ENCODE measurements at places on chromosomes 7 and 10.

DNA sequence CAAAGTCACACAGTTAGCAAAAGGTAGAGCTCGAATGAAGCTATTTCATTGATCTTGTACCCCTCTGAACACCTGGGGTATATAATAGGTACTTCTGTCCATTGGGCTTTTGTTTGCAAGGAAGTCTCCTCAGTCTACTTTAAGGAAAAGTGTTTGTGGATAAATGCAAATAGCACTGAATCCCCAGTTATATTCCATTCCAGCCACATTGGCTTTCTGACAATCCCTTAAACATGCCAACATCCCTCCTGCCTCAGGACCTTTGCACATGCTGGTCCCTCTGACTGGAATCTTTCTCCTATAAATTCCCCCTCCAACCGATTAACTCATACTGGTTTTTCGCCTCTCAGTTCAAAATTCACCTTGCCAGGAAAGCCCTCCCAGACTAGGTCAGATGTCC, 17.1 kb downstream of the DUSP5 start:
- no peaks in the 10 kb centered on the region for H3K4me1 ChIP-seq
- no peaks in the 10 kb centered on the region for H3K36me3 ChIP-seq
- no peak overlapping the region for H3K4me3 ChIP-seq
- H3K27me3 ChIP-seq = no peaks in the 10 kb centered on the region
- DNase-seq = no peak

DNA sequence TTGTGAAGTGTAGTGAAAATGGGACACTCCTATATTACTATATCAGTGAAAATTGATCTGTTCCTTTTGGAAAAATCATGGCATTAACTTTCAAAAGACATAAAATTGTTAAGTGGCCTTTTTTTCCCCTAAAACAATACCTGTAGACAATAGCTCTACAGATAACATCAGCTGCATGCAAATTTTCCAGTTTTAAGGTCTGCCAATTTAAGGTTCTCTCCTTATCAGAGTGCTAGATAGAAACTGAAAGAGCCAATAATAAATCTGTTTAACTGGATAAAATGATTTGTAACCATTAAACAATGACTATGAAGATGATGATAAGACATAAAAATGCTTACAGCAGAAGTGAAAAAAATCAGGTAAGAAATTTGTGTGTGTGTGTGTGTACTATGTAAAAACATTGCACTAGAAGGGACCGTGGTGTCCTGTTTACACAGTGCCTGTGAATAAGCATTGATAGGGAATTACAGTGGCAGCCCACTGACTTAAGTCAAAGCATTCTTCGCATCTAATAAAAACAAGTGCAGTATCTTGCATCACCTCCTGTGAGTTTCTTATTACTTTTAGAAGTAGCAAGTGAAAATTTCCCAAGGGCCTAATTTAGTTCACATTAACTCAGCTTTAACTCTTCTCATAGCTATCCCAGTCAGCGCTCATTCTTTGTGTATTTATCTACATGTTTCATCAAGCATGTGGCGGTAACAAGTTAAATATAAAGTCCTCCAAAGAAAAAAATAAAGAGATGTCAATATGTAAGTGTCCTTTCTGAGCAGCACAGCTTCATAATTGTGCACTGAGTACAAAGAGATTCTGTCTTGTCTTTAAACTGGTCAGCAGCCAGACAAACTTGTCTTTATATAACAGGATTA, 261.9 kb downstream of the ARL4A start:
- no peaks in the 10 kb centered on the region for H3K27me3 ChIP-seq
- no peak for DNase-seq
- H3K4me1 ChIP-seq = no peaks in the 10 kb centered on the region

DNA sequence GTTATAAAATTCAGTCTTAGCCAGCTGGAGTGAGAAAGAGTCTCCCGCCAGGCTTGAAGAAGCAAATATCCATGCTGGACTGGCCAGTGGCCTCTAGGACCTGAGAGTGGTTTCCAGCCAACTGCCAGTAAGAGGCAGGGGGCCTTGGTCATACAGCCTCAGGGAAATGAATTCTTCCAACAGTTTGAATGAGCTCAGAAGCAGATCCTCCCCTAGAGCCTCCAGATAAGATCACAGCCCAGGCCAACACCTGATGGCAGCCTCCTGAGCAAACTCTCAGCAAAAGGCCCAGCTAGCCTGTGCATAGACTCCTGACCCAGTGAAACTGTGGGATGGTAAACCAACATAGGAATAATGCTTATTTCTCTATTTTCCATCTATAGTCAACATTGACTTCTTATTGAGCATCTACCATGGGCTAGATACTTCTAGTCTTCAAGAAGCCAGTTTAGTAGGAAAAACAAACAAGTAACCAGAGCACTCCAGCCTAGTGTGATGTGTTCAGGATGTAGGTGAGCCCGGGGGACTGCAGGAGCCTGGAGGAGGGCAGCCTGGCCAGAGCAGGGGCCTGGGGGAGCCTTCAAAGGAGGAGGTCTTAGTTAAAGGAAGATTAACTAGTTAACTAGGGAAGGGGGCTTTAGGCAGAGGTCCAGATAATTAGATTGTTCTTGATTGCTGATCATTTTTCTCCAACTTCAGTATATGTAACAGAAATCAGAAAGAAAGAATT, 115.4 kb upstream of the ADO start:
- H3K4me3 ChIP-seq = no peak overlapping the region
- no peaks in the 10 kb centered on the region for H3K27me3 ChIP-seq
- H3K27ac ChIP-seq = no peak overlapping the region
- no peak for DNase-seq
- no peaks in the 10 kb centered on the region for H3K4me1 ChIP-seq
- H3K36me3 ChIP-seq = no peaks in the 10 kb centered on the region

GRCh38 chr7:149497467-149498261, at the start of gene ZNF746:
Gene ZNF746 (minus strand): TSS chr7:149497809. CDS start chr7:149497536, 273 bp downstream.
- no peaks in the 10 kb centered on the region for H3K27me3 ChIP-seq
- peak within 1 kb of the TSS; percentile 97 for H3K27ac ChIP-seq
- peak within 1 kb of the TSS; percentile 98 for H3K4me3 ChIP-seq
- H3K4me1 ChIP-seq = no peaks in the 10 kb centered on the region
- H3K36me3 ChIP-seq = no peaks in the 10 kb centered on the region

- H3K4me3 ChIP-seq = no peak overlapping the region
- H3K4me1 ChIP-seq = no peaks in the 10 kb centered on the region
- DNase-seq = no peak
- no peak overlapping the region for H3K27ac ChIP-seq
Measured at GRCh38 chr7:71384094-71384493, 252.2 kb downstream of the GALNT17 start.

DNA sequence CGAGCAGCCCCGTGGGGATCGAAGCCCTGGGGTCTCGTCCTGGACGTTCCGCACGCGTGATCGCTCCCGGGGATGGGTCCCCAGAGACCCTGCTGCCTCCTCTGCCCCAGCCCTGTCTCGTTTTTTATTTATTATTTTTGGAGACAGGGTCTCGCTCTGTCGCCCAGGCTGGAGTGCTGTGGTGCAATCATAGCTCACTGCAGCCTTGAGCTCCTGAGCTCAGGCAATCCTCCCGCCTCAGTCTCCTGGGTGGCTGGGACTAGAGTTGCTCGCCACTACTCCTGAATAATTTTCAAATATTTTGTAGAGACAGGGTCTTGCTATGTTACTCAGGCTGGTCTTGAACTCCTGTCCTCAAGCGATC, 319 bp upstream of the STX1A start:
- no peak for DNase-seq
- H3K4me3 ChIP-seq = peak overlapping the region; percentile 83
- no peaks in the 10 kb centered on the region for H3K27me3 ChIP-seq
- no peaks in the 10 kb centered on the region for H3K36me3 ChIP-seq
- no peak overlapping the region for H3K27ac ChIP-seq
- H3K4me1 ChIP-seq = peaks cover 7% of the 10 kb centered on the region

DNA sequence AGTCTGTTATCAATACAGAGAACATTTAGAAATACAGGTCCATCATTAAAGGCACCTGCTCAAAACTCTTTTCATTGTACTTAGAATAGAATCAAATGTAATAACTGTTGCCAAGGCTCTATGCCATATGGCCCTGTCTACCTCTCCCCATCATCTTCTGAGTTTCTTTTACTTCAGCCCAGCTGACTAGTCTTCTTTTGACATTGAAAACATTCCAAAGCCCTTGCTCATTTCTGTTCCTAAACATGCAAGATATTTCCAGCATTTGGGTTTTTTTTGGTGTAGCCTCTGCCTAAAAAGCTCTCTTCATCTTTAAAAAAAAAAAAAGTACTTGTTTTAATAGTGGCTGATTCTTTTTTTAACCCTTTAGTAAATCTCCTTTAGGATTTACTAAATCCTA, 165.5 kb upstream of the SMIM30 start:
- no peaks in the 10 kb centered on the region for H3K27me3 ChIP-seq
- no peaks in the 10 kb centered on the region for H3K36me3 ChIP-seq
- H3K27ac ChIP-seq = no peak overlapping the region
- no peaks in the 10 kb centered on the region for H3K4me1 ChIP-seq

DNA sequence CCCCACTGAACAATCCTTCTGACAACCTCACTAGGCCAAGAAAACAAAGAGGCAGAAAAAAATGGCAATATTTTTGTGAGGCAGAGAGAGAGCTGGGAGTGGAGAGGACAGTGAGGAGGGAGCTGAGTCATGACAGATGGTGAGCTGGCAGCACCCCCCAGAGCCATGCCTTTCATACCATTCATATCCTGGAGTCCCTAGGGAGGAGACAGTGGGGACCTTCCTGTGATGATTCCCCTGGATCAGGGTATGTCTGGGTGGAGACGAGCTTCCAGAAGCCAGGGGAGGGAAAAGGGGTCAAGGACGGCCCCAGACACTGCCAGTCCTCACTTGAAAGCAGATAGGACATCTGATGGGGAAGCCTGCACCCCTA, 160.5 kb downstream of the ADAM12 start:
- no peak overlapping the region for H3K4me3 ChIP-seq
- no peaks in the 10 kb centered on the region for H3K27me3 ChIP-seq
- no peaks in the 10 kb centered on the region for H3K4me1 ChIP-seq
- DNase-seq = no peak
- H3K27ac ChIP-seq = no peak overlapping the region

- H3K27ac ChIP-seq = peak within 1 kb of the TSS; percentile 92
- H3K4me3 ChIP-seq = peak within 1 kb of the TSS; percentile 90
- H3K27me3 ChIP-seq = no peaks in the 10 kb centered on the region
- H3K36me3 ChIP-seq = no peaks in the 10 kb centered on the region
- no peaks in the 10 kb centered on the region for H3K4me1 ChIP-seq
Measured at GRCh38 chr10:19816411-19817230, at the start of gene PLXDC2. Gene PLXDC2 (plus strand): TSS chr10:19816432.

- no peak overlapping the region for H3K27ac ChIP-seq
- H3K4me1 ChIP-seq = no peaks in the 10 kb centered on the region
- H3K27me3 ChIP-seq = no peaks in the 10 kb centered on the region
- DNase-seq = no peak
- H3K4me3 ChIP-seq = no peak overlapping the region
Measured at GRCh38 chr7:116984511-116984910, 31.2 kb downstream of the ST7 start.

DNA sequence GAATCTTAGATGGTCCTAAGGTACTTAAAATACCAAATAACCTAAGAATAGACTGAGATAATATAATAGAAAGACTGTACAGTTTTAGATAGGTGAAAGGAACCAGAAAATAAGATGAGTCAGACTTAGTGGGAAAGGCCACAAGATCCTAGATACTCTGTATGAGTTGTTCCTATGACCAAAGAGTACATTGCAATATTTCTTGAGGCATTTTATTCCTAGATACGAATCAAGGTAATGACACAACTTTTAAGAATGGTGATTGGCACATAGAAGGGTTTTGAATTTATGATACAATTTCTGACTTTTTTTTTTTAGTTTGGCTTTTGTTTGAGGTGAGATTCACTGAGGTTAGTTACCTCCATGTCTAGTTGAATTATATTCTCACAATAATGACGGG, 30.2 kb downstream of the MGAM start:
- H3K36me3 ChIP-seq = no peaks in the 10 kb centered on the region
- no peaks in the 10 kb centered on the region for H3K27me3 ChIP-seq
- H3K4me1 ChIP-seq = no peaks in the 10 kb centered on the region
- no peak overlapping the region for H3K27ac ChIP-seq
- H3K4me3 ChIP-seq = no peak overlapping the region

- no peak for DNase-seq
- no peaks in the 10 kb centered on the region for H3K4me1 ChIP-seq
- H3K27me3 ChIP-seq = no peaks in the 10 kb centered on the region
- no peaks in the 10 kb centered on the region for H3K36me3 ChIP-seq
- no peak overlapping the region for H3K4me3 ChIP-seq
Measured at GRCh38 chr10:76440426-76440825, 1009.0 kb downstream of the LRMDA start.

- H3K36me3 ChIP-seq = no peaks in the 10 kb centered on the region
- H3K27me3 ChIP-seq = no peaks in the 10 kb centered on the region
- DNase-seq = no peak
- H3K4me3 ChIP-seq = no peak overlapping the region
- H3K4me1 ChIP-seq = no peaks in the 10 kb centered on the region
- H3K27ac ChIP-seq = no peak overlapping the region
Measured at GRCh38 chr7:81606078-81606863, 163.6 kb downstream of the HGF start.

GRCh38 chr10:6148251-6148701, 54.5 kb upstream of the PFKFB3 start:
- no peak overlapping the region for H3K4me3 ChIP-seq
- no peaks in the 10 kb centered on the region for H3K27me3 ChIP-seq
- H3K4me1 ChIP-seq = no peaks in the 10 kb centered on the region
- no peak overlapping the region for H3K27ac ChIP-seq
- H3K36me3 ChIP-seq = no peaks in the 10 kb centered on the region

- no peak for DNase-seq
- no peak overlapping the region for H3K27ac ChIP-seq
- H3K4me1 ChIP-seq = no peaks in the 10 kb centered on the region
- no peaks in the 10 kb centered on the region for H3K36me3 ChIP-seq
- H3K27me3 ChIP-seq = no peaks in the 10 kb centered on the region
Measured at GRCh38 chr10:47233631-47234030, 66.4 kb upstream of the GDF10 start.

- DNase-seq = peak; percentile 51
- peak overlapping the region; percentile 83 for H3K27ac ChIP-seq
- no peaks in the 10 kb centered on the region for H3K27me3 ChIP-seq
- peaks cover 14% of the 10 kb centered on the region for H3K4me1 ChIP-seq
- peak overlapping the region; percentile 32 for H3K4me3 ChIP-seq
Measured at GRCh38 chr10:119441151-119441821, 101.2 kb downstream of the RGS10 start.

GRCh38 chr10:70874061-70874460, 14.3 kb downstream of the PCBD1 start:
- peaks cover 4% of the 10 kb centered on the region for H3K36me3 ChIP-seq
- no peaks in the 10 kb centered on the region for H3K4me1 ChIP-seq
- no peak overlapping the region for H3K27ac ChIP-seq
- no peaks in the 10 kb centered on the region for H3K27me3 ChIP-seq
